ENCODE measurements at places on chromosomes 7 and 10.

DNA sequence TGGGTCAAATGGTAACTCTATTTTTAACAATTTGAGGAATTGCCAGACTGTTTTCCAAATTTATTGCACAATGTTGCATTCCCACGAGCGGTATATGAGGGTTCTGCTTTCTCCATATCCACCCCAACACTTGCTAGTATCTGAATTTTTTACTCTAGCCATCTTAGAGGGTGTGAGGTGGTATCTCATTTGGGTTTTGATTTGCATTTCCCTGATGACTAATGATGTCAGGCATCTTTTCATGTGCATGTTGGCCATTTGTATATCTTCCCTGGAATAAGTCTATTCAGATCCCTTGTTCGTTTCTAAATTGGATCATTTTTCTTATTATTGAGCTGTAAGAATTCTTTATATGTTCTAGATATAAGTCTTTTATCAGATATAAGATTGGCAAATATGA is 97.7 kb downstream of the TPK1 start:
- DNase-seq = no peak

DNA sequence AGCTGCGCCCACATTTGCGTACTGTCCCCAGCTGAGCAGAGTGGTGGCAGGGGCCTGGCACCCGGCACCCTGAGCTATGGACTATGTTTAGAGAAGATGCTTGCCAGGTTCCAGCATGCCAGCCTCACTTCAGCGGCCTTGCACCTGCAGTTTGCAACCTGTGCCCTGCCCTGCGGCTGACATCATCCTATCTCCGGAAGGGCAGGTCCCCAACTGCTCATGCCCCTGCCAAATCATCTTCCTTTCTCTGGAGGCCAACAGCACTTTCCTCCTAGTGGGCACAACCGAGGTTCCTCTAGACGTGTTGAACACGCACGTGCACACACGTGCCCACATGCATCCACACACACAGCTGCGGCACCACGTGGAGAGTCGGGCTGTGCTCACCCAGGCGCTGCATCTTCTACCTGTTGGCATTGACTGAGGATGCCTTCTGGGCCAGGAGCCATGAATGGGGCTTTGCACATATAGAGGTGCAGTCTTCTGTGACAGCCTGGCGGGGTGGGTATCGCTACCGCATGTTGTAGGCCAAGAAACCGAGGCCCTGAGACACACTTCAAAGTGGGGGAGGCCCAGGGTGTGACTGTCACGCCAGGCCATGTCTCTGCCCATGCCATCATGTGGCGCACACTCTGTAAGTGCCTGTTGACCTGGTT is 24.5 kb downstream of the CNPY1 start:
- no peak for DNase-seq

DNA sequence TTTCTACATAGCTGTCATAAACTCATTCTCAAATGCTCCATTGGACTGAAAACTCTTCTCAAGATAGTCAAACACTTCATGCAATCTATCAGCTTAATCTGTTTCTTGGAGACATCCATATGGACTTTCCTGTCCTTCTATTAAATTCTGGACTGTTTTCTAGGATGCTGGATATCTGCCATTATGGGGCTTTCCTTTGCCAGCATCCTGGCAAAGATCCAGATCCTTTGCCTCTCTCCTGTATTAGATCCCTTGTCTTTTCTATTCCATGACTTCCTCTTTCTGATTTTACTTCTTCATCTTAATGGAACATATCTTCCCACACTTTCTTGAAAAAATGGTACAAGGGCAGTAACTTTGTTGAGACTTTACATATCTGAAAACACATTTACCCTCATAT is 35.9 kb upstream of the SKAP2 start:
- no peak for DNase-seq

GRCh38 chr7:158255558-158255957 is 332.1 kb downstream of the PTPRN2 start:
- no peak for DNase-seq

GRCh38 chr7:112740667-112741066 is 49.5 kb downstream of the TMEM168 start:
- DNase-seq = no peak

DNA sequence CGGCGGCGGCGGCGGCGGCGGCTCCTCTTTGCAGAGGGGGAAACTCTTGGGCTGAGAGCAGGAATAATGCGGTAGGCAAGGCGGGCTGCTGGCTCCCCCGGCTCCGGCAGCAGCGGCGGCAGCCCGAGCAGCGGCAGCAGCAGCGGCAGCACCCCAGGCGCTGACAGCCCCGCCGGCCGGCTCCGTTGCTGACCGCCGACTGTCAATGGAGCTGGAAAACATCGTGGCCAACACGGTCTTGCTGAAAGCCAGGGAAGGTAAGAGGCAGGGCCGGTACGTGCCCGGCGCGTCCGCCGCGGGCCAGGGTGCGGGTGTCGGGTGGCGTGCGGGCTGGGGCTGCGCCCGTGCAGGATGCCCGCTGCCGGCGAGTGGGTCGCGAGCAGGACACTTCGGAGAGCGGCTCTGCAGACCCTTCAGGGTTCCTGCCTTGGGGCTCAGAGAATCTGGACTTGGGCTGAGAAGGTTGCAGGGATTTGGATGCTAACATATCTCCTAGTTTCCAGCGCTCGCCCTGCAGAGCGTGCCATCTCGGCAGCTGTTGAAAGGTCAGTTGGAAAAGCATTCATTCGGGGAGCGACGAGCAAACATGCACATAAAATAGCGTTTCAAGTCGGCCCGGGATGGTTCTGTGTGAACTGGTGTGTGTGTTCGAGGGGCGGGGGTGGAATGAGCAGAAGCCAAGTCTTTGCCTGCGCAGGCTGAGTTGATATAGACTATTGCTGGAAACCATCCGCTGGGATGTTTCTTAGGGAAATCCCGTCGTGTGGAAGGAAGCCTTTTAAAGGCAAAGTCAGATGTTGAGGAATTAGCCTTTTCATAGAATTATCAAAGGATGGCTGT is 562 bp downstream of the GRK5 start:
- no peak for DNase-seq

DNA sequence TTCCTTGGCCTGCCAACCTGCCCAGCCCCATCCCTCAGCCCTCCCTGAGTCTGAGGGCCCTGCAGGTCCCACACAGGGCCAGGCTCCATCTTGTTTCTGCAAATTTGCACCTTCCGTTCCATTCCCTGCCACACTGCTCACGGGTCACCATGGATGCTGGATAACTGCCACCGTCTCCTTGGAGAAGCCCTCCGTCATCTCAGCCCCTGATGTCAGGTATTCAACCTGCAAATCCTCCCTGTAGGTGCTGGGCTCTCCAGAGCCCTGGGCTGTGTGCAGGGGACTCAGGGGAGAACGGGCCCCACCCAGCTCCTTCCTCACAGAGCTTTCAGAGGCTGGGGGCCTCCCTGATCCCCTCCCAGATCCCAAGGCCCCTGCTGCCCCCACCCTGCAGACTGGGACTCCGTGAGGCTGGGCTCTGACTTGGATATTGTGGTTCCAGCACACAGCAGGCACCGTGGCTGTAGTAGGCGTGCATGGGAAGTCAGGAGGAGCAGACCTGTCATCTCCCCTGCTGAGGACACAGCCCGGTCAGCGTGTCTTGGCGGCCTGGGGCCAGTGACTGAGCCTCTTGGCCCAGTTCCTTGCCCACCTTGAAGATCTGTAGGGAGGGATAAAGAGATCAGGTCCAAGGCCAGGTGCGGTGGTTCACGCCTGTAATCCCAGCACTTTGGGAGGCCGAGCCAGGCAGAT is 121.7 kb upstream of the TNRC18 start:
- no peak for DNase-seq

DNA sequence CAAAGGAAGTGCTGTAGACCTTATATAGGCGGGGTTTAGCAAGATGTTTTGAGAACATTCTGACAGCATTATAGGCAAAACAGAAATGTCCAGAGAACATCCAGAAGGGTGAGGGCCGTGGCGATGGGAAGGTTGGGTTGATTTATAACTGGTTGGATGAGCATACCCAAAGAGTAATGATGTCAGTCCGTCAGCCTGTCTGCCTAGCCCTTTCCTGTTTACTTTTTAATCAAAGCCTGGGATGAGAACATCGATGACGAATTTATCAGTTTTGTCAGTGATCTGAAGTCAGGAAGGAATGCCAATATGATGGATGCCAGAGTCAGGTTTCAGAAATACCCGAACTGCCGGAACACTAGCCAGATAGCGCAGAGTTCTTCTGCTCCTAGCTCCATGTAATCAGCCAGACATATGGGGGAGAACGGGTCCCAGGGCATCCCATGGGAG is 33.8 kb upstream of the TRIM8 start:
- DNase-seq = no peak

GRCh38 chr7:90999989-91000979 is 263.9 kb upstream of the FZD1 start:
- DNase-seq = no peak

DNA sequence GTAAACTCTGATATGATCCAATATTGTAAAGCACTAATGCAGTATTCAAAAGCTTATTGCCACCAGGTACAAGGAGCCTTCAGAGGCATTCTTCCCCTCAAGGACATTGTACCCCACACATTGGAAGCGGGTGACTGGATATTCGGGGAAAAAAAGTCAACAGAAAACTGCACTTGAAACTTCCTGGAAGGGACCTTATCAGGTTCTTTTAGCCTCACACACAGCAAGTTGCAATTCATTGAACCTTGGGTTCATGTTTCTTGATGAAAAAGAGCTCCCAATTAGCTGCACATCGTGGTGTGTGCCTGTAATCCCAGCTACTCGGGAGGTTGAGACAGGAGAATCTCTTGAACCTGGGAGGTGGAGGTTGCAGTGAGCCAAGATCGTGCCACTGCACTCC is 16.4 kb upstream of the MICU1 start:
- DNase-seq = no peak

DNA sequence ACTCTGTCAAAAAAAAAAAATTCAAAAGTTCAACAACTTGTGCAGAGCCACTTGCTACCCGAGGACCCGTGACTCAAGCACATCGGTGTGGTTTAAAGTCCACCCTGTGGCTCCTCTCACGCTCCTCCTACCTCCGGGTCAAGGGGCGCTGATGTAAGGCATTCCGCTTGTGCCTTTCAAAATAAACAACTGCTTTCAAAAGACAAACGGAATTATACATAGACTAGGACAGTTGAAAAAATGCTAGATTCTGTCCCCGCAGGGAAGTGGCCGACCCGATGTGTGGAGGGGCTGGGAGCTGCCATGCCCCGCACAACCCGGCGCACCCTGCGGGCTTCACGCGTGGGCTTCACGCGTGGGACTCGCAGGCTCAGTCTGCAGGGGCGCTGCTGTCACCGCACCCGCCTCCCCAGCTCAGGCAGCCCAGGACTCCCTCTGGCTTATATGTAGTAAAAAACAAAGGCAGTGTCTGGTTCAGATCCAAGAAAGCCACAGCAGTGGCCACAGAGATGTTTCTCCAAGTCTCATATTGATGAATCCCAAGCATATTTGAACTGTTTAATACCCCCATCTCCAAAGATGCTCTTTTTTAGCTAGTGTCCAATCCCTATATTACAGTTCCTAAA is 239.7 kb upstream of the INHBA start:
- no peak for DNase-seq

GRCh38 chr10:110852947-110853346 is 18.8 kb upstream of the PDCD4 start:
- DNase-seq = no peak
